T-helper 1 cell (primary cell): ENCODE measurements at places on chromosomes 16 and 17.

GRCh38 chr16:77723108-77723514 lies 797 bp downstream of the NUDT7 start:
- DNase-seq, result no peak

GRCh38 chr17:2070241-2071023 lies 15.5 kb downstream of the HIC1 start:
- DNase-seq, result no peak

DNA sequence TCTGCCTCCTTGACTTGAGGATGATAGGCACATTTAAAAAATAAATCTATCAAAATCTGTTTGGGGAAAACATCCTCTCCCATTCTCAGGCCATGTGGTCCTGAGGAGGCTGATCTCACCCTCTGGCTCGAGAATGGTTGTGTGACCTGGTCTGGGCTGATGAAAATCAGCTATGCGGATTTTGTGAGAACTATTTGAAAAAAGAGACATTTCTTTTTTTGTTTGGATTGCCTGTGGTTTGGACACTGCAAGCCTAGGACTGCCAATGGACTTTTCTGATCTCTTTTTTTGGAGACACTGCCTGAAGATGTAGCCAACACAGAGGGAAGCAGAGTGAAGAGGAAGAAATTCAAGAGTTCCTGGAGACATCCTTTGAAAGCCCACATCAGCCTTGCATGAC lies 145.9 kb downstream of the HS3ST3B1 start:
- DNase-seq, result no peak

DNA sequence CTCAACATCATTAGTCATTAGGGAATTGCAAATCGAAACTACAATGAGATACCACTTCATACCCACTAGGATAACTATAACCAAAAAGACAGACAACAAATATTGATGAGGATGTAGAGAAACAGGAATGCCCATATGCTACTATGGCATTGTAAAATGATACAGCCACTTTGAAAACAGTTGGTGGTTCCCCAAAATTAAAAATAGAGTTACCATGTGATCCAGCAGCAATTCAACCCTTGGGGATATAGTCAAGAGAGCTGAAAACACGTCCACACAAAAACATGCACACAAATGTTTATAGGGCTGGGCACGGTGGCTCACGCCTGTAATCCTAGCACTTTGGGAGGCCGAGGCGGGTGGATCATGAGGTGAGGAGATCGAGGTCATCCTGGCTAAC lies 10.0 kb upstream of the PECAM1 start:
- no peak for DNase-seq

DNA sequence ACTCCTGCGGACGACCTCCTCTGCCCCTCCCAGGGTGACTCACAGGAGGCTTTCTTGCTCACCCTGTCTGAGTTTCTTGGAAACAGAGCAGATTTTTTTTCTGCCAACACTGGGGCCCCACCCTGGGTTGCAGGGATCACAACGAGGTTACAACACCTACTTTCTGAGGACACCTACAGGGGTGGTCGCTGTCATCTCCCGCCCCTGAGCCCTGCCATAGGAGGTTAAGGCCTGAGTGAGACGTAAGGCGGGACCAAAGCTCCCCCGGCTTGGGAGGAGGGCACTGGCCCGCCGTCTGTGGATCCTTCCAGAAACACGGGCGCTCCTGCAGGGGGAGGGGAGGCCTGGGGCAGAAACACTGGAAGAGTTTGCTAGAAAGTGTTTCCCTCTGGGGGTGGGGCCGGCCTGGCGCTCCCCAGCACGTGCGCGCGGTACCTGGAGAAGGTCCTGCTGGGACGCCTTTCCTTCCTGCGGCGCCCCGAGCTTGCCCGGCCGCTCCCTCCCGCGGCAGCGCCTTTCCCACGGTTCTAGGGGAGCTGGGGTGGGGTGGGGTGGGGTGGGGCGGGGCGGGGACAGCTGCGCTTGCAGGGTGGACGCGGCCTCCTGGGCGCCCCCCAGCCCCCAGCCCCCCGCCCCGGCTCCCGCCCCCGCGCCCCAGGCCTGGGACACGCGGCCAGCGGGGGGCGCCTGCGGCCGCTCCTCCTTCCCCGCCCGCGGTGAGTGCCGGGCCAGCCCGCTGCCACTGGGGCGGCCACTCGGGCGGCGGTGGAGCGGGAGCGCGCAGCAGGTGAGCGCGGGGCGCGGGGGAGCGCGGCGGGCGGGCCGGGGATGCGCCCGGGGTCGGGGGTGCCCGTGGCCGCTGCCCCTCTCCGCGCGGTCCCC lies 20.7 kb upstream of the ADCY7 start:
- DNase-seq, result peak; percentile 84

- peak; percentile 82 for DNase-seq
These were observed 1.7 kb downstream of the HS3ST3B1 start for GRCh38 chr17:14302431-14303099.

DNA sequence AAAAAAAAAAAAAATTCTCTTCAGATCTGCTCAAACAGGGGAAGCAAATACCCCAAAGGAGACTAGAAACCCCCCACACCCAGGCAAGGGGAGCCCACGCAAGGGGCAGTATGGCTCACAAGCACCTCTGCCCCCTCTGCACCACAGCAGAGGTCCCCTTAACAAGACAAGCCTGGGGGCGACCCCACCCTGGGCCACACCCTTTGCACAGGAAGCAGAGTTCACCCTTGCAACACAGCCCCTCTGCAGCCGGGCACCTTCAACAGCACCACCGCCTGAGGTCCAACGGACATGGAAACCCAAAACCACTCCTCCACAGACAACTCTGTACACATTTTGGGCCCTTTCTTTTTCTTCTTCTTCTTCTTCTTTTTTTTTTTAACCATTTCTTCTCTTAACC lies 12.8 kb downstream of the AXIN1 start:
- DNase-seq, result no peak

DNA sequence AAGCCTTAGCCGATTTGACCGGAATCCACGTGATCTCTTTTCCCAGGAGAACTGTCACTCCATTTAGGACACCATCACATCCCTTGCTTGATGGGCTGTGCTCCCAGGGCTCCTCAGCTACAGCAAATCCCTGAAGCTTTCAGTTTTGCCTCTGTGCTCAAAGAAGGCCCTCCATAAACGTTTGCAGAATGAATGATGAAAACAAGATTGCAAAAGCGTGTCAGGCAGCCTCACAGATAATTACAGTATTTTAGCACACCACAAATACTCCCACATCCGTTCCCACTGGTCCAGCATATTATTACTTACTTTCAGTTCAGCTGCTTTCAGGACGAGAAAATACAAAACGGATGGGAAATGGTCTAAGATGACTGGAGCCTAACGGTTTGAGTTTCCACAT lies 84.6 kb downstream of the USP31 start:
- no peak for DNase-seq

DNA sequence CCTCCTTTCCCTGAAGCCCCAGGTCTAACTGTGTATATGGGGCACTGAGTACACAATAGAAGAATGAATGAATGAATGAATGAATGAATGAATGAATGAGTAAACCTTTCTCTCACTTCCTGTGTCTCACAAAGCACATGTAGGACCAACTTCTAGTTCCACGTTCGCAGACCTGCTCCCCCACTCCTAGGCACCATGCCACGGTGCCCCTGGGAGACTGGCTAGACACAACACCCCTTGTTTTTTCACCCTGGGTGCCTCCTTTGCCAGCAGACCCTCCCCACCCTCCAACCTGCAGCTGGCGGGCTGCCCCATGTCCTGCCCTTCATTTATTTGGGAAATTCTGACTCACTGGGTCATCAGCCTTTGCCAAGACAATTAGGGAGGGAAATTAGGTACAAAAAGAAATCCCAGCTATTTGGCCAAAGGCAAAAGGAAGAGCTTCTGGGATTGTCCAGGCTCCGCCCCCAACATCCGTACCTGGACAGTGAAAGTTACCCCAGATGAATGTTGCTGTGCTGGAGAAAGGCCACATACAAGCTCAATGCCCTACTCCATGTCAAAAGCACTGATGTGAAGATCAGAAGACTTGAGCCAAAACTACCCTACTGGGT lies 7.7 kb downstream of the CES1 start:
- no peak for DNase-seq
